ENCODE measurements at places on chromosomes 3 and 15.

DNA sequence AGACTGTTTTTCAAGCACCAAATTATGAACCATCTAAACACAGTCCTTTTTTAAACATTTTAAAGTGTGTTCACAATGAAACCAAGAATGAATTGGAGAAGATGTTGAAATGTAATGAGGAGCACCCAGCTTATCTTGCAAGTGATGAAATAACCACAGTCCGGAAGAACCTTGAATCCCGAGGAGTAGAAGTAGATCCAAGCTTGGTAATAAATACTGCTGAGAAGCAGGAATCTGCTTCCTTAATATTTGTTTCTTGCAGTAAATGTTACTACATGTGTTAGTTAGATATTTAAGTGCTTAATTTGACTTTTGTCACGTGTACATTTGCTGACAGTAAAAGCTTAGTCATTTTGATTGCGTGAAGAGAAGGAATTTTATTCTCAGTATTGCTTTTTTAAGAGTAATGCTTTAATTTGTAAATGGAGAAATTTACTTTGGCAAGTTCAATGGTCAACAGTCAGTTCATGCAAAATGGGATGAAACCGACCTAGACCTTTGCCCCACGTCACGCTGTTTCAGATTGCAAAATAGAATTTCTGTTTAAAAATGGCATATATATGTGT lies 69.8 kb downstream of the OPA1 start:
- H3K4me1 ChIP-seq, result no peaks in the 10 kb centered on the region
- H3K27me3 ChIP-seq, result no peaks in the 10 kb centered on the region
- no peak overlapping the region for H3K4me3 ChIP-seq
- H3K27ac ChIP-seq, result no peak overlapping the region
- DNase-seq, result no peak
- no peaks in the 10 kb centered on the region for H3K36me3 ChIP-seq

GRCh38 chr3:181718369-181718768 lies 6.6 kb downstream of the SOX2 start:
- H3K4me3 ChIP-seq, result no peak overlapping the region
- no peak for DNase-seq
- no peak overlapping the region for H3K27ac ChIP-seq
- H3K27me3 ChIP-seq, result peaks cover 3% of the 10 kb centered on the region
- H3K36me3 ChIP-seq, result no peaks in the 10 kb centered on the region

GRCh38 chr15:58931987-58932588 lies 1.4 kb downstream of the SLTM start:
- H3K36me3 ChIP-seq, result no peaks in the 10 kb centered on the region
- peak overlapping the region; percentile 58 for H3K4me3 ChIP-seq
- no peaks in the 10 kb centered on the region for H3K27me3 ChIP-seq

DNA sequence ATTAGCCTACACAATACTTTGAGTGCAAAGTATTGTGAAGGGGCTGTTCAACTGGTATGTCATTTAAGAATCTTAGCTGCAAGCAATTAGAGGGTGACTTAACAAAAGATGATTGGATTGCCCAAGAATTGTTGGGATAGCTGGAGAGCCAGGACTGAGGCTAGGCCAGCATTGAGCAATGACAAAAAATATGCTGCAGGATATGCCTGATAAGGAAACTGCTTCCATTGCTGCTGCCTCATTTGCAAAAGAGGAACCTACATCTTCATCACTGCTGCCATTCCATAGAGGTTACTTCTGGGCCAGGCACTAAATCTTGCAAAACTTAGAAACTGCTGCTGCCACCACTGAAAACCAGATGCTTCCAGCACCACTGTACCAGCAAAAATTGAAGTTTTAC lies 108.0 kb upstream of the TBC1D5 start:
- no peak overlapping the region for H3K27ac ChIP-seq
- no peak for DNase-seq
- no peak overlapping the region for H3K4me3 ChIP-seq
- no peaks in the 10 kb centered on the region for H3K36me3 ChIP-seq

DNA sequence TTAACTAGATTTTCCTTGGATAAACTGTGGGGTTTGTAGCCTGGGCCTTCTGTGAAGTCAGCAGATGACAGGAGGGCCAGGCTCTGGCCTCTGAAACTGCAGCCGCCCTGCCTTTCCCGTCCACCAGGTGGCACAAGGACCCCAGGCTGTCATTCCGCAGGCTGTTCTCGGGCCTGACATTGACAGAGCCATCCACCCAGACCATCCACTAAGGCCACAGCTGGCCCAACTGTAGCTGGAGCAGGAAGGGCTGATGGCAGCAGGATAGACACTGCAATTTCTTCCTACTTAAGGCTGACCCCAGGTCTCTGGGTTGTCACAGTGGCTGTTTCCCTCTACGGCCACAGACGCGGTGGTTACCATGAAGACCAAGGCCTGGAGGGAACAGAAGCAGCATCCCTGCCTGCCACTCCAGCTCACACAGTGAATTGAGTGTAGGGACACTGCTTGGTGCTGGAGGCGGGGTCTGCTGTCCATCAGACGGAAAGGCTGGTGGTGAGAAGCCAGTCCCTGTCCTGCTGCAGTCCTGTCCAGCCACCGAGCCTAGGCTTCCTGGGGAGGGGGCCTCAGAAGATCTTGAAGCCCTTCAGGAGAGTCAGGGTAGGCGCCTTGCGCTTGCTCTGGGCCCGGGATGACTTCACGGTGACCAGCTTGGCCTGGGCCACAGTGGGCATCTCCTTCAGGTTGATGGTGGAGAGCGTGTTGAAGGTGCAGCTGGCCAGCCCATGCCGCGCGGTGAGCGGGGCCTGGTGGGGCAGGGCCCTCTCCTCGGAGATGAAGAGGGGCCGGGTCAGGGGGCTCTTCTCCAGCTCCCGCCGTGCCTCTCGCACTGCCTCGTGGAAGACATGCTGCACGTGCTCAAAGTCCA lies 9.4 kb downstream of the SLC51B start:
- peak overlapping the region; percentile 55 for H3K27ac ChIP-seq
- H3K4me3 ChIP-seq, result no peak overlapping the region
- H3K4me1 ChIP-seq, result peaks cover 38% of the 10 kb centered on the region
- no peak for DNase-seq
- no peaks in the 10 kb centered on the region for H3K36me3 ChIP-seq

DNA sequence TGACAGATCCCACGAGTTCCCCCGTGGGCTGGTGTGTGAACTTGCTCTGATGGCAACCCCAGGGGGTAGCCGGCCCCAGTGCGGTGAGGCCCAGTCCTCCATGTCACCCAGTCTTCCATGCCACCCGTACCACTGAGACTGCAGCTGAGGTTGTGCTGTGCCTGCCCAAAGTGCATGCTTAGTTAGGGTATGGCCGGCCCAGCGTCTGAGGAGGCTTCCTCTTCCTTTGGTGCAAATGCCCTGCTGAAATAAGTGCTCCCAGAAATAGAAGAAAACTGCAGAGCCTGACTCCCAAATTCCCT lies 31.5 kb downstream of the MGLL start:
- peaks cover 61% of the 10 kb centered on the region for H3K4me1 ChIP-seq
- H3K27ac ChIP-seq, result peak overlapping the region; percentile 65
- H3K36me3 ChIP-seq, result no peaks in the 10 kb centered on the region
- no peak overlapping the region for H3K4me3 ChIP-seq
- no peaks in the 10 kb centered on the region for H3K27me3 ChIP-seq

DNA sequence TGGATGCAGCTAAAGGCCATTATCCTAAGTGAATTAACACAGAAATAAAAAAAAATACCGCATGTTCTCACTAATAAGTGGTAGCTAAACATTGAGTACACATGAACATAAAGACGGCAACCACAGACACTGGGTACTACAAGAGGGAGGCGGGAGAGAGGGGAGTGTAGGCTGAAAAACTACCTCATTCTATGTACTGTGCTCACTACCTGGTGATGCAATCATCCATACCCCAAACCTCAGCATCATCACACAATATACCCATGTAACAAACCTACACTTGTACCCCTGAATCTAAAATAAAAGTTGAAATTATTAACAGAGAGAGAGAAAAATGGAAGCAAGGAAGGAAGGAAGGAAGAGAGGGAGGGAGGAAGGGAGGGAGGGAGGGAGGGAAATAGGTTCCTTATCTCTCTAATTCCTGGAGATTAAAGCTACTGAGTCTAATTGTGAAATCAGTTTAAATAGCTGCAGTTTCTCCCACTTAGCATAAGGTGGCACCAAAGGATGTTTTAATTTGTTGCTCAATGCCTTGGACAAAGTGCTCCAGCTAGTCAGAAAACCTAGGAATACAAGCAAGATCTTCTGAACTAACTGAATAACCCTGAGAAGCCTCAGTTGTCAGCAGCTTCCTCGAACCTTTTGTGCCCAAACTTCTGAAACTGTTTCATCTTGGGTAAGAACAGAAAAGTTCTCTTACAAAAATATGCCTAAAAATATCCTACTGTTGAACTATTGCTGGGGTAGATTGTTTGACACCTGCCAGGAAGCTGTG lies 79.4 kb upstream of the ATP11B start:
- DNase-seq, result no peak
- no peak overlapping the region for H3K4me3 ChIP-seq
- H3K27ac ChIP-seq, result no peak overlapping the region
- H3K4me1 ChIP-seq, result no peaks in the 10 kb centered on the region
- H3K36me3 ChIP-seq, result no peaks in the 10 kb centered on the region

DNA sequence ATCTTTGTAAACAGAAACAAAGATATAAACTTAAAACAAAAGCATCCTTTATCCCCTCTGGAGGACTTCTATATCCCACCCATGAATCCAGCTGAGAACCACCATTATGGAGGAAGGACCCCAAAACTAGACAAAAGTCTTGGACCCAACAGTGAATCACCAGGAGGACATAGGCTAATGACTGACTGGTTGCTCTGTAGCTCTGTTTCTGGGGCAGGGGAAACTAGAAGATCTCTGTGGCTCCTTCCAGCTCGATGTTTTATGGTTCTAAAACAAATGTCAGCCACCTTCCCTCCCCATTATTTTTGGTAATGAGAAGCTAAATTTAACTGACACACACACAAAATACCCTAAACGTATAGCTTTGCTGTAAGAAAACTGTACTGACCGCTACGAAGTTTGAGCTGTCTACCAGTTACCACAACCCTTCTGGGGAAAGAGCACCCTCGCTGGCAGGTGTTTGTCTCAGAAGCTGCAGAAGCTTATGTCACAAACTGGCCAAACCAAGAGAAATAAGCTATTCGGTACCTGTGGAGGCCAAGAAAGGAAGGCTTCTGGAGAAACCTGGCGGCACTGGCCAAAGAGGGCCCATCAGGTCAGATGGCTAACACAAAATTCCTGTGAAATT lies 36.4 kb downstream of the MB21D2 start:
- DNase-seq, result no peak
- H3K36me3 ChIP-seq, result no peaks in the 10 kb centered on the region
- no peak overlapping the region for H3K4me3 ChIP-seq
- peaks cover 14% of the 10 kb centered on the region for H3K4me1 ChIP-seq
- H3K27ac ChIP-seq, result no peak overlapping the region
- no peaks in the 10 kb centered on the region for H3K27me3 ChIP-seq

DNA sequence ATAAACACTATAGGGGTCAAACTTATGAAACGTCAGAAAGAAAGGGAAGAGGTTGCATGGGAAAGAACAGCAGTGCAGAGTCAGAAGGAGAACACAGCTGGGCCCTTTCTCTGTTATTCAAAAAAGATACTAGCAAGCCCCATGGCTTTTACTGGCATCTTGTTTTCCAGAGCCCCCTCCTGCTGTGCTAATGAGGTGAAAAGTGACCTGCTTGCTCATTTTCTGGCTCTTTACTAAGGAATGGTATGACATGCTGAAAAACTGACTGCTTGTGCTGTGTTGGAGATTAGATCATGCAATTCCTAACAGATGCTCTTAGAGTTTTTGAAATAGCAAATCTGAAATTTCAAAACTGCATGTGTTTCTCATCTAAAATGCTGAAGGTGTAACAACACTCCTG lies 541.6 kb upstream of the ALCAM start:
- no peak for DNase-seq
- no peak overlapping the region for H3K27ac ChIP-seq
- no peaks in the 10 kb centered on the region for H3K4me1 ChIP-seq
- no peak overlapping the region for H3K4me3 ChIP-seq
- no peaks in the 10 kb centered on the region for H3K27me3 ChIP-seq

GRCh38 chr15:29570948-29571791 lies 251.1 kb downstream of the TJP1 start:
- peak overlapping the region; percentile 36 for H3K4me3 ChIP-seq
- no peak overlapping the region for H3K27ac ChIP-seq
- H3K27me3 ChIP-seq, result no peaks in the 10 kb centered on the region
- peaks cover 20% of the 10 kb centered on the region for H3K4me1 ChIP-seq
- H3K36me3 ChIP-seq, result no peaks in the 10 kb centered on the region

DNA sequence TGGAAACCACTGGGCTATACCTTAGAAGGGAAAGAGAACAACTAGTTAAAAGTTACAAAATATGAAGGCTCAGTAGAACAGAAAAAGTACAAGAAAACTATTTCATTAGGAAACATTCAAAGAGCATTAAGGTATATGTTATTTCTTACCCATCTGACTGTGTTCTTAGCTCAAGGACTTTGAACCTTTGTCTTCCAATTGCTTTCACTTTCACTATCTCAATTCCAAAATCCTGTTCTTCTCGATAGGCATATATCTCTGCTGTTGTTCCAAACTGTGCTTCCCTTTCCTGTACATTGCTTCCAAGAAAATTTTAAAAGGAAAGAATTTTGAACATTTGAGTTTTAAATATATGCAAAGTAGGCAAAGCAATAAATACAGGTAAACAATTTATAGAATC lies 6.9 kb downstream of the CRBN start:
- H3K27ac ChIP-seq, result no peak overlapping the region
- H3K4me1 ChIP-seq, result peaks cover 12% of the 10 kb centered on the region
- no peaks in the 10 kb centered on the region for H3K36me3 ChIP-seq
- no peak for DNase-seq

- no peak overlapping the region for H3K4me3 ChIP-seq
- no peaks in the 10 kb centered on the region for H3K27me3 ChIP-seq
- peaks cover 18% of the 10 kb centered on the region for H3K4me1 ChIP-seq
- H3K36me3 ChIP-seq, result no peaks in the 10 kb centered on the region
- DNase-seq, result no peak
- no peak overlapping the region for H3K27ac ChIP-seq
Measured at GRCh38 chr3:17640466-17640865, 102.0 kb downstream of the TBC1D5 start.

DNA sequence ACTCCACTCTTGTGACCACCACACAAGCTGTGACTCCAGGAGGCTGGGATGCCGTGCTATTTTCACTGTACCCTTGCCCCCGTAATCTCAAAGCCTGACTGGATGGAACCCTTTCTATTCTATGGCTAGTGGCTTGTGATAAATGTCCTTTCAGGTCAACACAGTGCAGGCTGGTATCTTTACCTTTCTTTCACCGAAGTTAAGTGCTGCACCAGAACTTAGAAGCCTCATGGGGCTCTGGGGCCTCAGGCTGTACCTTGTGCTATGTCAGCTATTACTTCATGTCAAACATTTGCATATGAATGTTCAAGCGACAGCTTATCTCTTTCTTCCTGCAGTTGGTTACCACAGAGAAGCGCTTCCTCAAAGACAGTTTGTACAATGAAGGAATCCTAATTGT lies 66.8 kb downstream of the RPL39L start:
- H3K36me3 ChIP-seq, result peaks cover 10% of the 10 kb centered on the region
- H3K4me3 ChIP-seq, result no peak overlapping the region
- no peaks in the 10 kb centered on the region for H3K27me3 ChIP-seq
- no peak overlapping the region for H3K27ac ChIP-seq
- no peak for DNase-seq

GRCh38 chr3:108183181-108183580 lies 39.0 kb downstream of the IFT57 start:
- H3K27me3 ChIP-seq, result no peaks in the 10 kb centered on the region
- no peak overlapping the region for H3K27ac ChIP-seq
- no peak overlapping the region for H3K4me3 ChIP-seq
- H3K4me1 ChIP-seq, result peaks cover 7% of the 10 kb centered on the region
- H3K36me3 ChIP-seq, result no peaks in the 10 kb centered on the region
- DNase-seq, result no peak

Measured in vagina (tissue), 2 donors.